AG10803 (cell line): ENCODE measurements at places on chromosomes 5 and 9.

DNA sequence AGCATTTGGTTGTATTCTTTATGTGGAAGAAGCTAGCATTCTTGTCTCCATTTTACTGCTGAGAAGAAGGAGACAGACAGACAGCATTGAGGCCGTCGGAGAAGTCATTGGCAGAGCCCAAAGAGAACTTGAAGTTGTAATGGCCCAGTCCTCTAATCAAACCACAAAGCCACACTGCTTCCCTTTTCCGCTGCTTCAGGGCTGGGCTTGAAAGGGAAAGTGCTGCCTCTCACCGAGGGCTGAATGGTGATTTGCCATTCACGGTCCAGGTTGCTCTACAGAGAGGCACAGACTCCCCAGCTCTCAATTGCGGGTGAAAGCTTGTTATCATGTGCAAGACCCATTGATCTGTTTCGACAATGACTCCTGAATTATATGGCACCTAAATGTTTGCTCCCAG, 25.6 kb upstream of the POU4F3 start:
- no peak for DNase-seq

GRCh38 chr5:80703747-80704146, 49.0 kb upstream of the DHFR start:
- no peak for DNase-seq

- DNase-seq, result no peak
Observed at GRCh38 chr5:66674802-66675201, 78.6 kb downstream of the MAST4 start.

DNA sequence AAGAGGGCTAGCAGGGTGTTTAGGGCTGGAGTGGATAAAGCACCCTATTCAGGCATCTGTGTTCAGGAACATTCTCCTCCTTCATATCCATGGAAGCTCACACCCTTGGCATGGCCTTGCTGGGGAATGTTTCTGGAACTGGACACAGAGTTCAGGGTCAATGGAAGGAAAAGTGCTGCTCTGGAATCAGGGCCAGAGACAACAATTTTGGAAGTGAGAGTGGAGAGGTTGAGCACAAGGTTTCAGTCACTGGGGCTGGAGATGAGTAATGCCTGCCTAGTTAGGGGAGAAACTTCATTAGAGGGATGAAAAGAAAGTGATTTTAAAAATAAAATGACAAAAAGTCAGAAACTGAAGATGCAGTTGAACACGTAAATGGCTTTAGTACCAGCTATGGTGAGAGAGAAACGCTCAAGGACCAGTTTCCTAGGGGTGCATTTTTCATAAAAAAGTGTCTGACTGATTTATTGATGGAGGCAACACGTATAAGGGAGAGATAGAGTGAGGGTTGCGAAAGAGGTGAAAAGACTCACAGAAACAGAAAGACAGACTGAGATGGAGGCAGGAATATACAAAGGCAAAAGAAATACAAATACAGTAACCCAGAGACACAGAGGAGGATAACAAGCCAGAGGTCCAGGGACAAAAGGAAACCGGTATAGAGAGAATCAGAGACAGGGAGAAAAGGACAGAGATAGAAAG, 8.0 kb upstream of the TNFSF15 start:
- DNase-seq, result no peak

DNA sequence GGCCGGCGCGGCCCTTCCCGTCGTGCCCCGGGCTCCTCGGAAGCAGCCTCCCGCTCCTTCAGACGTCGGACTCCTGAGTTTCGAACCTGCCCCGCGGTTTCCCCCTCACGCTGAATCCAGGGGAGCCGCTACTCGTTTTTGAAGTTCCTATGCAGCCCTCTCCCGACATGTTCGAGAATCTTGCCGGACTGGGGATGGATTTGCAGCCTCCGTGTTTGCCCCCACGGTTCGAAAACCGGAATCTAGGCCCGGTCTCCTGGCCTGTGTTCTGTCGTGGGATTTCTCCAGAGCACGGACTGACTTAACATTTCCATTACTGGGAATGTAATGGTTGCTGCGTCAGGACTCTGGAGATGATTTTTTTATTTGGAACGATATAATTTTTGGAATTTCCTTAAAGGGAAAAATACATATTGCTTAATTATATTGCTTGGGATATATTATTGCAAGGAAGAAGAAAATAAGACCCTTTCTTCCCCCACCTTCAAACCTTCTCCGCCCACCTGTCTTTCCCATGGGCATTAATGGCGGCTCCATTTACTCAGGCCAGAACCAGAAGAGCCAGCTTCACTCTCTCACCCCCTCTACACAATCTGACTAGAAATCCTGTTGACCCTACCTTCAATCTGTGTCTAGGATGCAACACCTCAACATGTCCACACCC, 8.5 kb upstream of the MGAT1 start:
- DNase-seq, result no peak

DNA sequence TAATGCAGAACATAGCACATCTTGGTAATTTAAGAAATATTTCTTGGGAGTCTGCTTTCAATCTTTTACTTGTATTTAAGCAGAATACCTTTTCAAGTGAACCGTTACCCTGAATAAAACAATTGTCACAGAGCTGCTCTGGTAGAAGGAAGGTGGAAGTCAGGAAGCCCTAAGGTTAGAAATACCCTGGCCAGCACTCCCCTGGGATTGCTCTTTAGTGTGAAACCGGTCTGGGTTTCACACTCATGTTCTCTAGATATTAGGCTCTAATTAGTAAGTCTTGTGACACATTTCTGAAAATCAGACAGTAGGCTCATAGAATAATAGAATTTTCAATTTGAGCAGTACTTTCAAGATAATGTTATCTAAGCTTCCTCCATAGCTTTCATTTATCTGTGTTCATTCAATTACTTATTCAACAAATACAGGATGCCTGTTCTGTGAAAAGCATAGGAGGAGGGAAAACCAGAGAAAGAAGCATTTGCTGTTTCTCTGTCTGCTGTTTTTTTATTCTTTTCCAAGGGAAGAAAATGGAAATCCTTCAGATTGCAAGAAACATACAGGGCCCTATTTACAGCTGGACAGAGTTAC, 825.5 kb downstream of the TLR4 start:
- DNase-seq, result no peak

DNA sequence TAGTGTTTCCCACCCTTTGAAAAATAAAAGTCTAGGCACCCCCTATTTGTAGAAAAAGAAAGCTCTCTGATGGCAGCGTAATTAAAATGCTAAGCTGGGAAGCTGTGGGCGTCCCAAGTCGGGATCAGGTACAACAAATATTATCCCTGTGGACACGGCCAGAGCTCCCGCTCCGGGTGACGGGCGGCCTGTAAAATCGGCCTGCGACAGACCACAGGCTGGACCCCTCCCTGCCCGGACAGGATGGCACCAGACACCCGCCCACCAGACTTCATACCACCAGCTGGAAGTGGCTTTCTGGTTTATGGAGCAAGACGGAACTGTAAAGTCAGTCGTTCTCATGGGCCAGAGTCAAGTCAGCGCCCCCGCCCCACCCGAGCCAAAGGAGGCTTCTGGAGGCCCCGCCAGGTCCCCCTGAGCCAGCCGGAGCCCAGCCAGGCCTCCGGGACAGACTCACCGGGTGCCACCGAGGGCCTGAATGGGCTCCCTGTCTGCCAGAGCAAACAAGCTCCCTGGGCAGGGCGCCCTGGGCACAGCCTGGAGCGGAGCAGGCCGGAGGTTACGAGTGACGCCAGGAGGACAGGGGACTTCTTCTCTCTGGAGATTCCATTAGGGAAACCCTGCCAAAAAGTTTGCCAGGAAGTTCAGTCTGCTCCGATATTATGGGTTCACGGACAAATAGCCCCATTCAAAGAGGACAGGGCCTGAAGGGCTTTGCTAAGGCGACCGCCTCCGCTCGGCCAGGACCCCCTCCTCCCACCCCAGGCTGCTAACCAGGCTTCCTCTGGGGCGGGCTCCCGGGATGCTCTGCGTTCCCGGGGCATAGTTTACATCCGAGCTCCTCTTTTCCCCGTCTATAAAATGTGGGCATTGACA, 173.7 kb downstream of the ERCC6L2 start:
- DNase-seq, result no peak

DNA sequence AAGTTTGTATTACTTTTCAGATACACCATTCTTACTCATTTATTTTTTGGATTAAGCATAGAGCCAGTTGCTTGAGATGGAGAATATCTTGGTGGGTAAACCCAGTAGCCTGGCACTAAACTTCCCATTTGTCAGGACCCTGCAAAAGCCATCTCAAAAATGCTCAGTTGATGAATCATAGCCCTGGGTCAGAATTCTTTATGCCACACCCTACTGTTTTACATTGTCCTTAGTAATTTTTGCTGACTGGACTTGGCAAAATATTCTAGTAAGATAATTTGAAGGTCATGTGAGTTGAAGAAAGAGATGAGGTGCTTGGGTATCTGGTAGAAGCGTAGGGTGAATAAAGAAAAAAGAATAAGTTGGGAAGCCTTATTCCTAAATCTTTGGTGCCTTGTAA, 50.7 kb downstream of the C7 start:
- no peak for DNase-seq

GRCh38 chr9:2390028-2390427, 231.6 kb upstream of the VLDLR start:
- DNase-seq, result no peak

GRCh38 chr9:78314550-78314949, 17.6 kb downstream of the PSAT1 start:
- DNase-seq, result no peak

DNA sequence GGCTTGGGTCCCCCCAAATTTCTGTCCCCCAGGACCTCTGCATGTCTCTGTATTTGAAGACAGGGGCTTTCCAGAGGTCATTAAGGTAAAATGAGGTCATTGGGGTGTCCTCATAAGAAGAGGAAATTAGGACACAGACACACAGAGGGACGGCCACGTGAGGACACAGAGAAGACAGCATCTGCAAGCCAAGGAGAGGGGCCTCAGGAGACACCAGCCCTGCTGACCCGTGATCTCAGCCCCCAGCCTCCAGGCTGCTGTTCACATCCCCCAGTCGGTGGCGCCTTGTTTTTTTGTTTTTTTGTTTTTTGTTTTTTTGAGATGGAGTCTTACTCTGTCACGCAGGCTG, 1.2 kb upstream of the CCDC183 start:
- no peak for DNase-seq

- no peak for DNase-seq
Observed at GRCh38 chr5:57186194-57186593, 12.3 kb downstream of the GPBP1 start.

DNA sequence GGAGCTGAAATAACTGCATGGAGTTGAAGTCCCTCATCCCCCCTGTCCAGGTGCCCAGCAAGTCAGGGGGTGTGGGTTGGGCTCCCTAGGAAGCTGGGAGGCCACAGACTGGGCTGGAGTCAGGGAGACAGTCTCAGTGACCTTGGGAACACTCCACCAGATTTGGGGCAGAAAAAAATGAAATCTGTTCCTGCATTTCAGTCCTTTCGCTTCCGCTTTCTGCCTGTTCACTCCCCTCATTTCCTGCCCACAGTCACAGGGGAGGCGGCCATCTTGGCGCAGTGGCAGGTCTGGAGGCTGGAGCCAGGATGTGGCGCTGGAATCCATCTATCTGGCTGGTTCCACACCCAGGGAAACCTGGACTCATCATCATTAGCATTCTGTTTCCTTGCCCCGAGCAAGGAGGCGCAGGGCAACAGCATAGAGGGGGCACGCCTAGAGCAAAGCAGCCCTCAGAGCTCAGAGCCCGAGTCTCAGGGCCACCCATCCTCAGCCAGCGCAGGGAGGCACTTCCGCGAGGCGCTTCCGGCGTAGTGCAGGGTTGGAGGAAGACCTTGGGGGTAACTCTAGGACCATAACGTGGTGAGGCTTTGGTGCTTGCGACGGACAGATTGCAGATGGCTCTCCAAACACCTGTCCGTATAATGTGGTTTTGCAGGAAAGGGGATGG, 86.2 kb upstream of the HSPA9 start:
- DNase-seq, result no peak

DNA sequence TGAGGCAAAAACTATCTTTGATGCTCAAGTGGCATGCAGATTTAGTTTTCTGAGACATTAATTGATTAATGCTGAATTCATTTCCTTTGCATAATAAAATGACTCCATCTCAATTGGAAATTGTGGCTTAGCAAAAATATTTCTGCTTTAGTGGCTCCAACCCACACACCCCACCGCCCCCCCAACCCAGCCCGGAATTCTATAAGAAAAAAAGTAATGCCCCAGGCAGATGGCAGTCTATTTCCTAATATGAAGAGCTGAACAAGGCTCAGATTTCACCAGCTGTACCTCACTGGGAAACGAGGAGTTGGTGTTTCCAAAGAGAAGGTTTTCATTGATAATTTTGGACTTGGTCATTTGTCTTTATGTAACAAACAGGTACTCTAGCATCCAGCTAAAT, 182.1 kb downstream of the FBN2 start:
- DNase-seq, result no peak

GRCh38 chr5:159639590-159639989, 276.7 kb upstream of the ADRA1B start:
- DNase-seq, result no peak

GRCh38 chr5:158390577-158390976, 531.6 kb upstream of the CLINT1 start:
- DNase-seq, result peak; percentile 59

DNA sequence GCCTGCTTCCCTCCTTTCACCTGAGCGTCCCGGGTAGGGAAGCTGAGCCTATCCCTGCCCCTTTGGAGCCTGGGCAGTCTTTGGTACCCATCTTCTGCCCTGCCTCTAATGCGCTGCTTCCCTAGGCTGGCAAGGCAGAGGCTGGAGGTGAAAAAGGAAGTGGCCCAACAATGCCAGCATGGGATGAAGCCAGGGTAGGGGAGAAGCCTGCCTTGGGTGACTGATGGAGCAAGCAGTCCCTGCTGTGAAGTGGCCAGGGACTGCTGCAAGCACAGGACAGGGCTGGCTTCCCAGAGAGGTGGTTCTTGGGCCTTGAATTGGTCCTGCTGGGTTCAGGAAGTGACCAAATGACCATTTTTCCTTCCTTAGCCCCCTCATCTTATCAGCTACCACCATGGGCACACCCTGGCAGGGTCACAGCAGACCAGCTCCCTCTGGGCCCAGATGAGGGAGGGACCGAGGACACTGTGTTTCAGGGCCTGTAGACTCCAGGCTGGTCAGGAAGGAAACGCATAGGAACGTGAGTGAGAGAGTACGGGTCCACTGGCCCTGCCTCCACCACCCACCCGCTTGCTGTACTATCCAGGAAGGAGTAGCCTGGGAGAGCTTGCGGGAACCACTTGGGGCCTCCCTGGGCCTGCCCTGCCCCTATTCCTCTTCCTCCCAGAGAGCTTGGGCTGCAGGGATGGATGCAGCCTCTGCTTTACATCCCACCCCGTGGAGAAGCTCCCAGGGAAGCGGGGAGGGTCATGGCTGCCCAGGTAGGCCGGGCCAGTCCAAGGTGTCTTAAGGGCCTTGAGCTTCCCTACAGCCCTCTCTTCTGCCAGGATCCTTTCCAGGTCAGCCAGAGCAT, 102.6 kb downstream of the DAB2IP start:
- no peak for DNase-seq
